ENCODE measurements at places on chromosomes 7 and 10. TPM values are rescaled to one million over a fixed set of nuclear protein-coding genes. Genes with fewer than 3 reads are reported as not detected.

AKR1D1 gene
- total RNA-seq, result under 0.01 TPM

AUTS2 gene
- total RNA-seq, result 9.5 TPM

ZNF316 gene
- 16.3 TPM for total RNA-seq

ZNF467 gene
- 3.5 TPM for total RNA-seq

PLXDC2 gene
- 1.3 TPM for total RNA-seq
